PC-9 (cell line): ENCODE measurements at places on chromosomes 4 and X. TPM values are rescaled to one million over a fixed set of nuclear protein-coding genes. Genes with fewer than 3 reads are reported as not detected.

- H3K4me1 ChIP-seq = peaks cover 46% of the 10 kb centered on the region
- H3K27me3 ChIP-seq = no peaks in the 10 kb centered on the region
- H3K36me3 ChIP-seq = no peaks in the 10 kb centered on the region
- H3K4me3 ChIP-seq = no peak overlapping the region
- peak; percentile 86 for DNase-seq
- peak overlapping the region; percentile 23 for H3K27ac ChIP-seq
Measured at GRCh38 chrX:136395271-136395670, 92.5 kb upstream of the BRS3 start.

TMSB15A gene
- not detected in 2 replicates for total RNA-seq

DNA sequence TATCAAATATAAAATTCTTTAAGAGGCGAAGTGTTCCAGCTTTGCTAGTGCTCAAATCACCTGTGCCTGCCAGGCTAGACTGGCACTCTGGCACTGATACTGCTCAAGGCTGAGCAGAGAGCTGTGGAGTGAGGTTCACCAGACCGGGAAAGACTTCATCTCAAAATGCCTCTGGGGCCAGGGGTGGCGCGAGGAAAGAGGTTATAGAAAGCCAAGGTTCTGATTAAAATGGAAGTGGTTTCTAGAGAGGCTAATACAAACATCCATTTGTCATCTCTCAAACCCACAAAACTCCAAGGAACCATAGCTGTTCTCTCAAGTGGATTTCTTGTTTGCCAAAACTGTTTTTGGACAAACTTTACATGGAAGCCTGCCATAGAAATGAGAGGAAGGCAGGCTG lies 41.5 kb downstream of the F11 start:
- H3K27me3 ChIP-seq = peaks cover 38% of the 10 kb centered on the region; the same call in 1 of the 2 replicates
- no peak overlapping the region for H3K4me3 ChIP-seq
- H3K27ac ChIP-seq = no peak overlapping the region
- no peaks in the 10 kb centered on the region for H3K36me3 ChIP-seq
- no peaks in the 10 kb centered on the region for H3K4me1 ChIP-seq

DNA sequence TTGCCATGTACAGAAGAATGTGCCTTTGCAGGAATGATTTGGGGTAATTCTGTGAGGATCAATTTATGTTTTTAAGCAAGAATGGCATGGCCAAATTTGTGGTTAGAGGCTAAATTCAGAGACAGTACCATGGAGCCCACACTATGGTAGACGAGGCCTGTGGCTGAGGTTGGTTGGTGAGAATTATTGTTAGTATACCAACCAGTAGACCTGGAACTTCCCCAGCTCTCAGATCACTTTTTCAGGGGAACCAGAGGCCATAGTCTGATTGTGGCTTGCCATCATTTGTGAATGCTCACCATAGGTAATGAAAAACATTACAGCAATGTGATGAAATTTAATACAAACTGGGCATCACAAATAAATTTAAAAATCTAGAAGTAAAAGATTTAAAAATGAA lies 56.3 kb downstream of the SHISA3 start:
- peaks cover 30% of the 10 kb centered on the region for H3K27me3 ChIP-seq
- no peak overlapping the region for H3K27ac ChIP-seq
- no peak for DNase-seq
- no peak overlapping the region for H3K4me3 ChIP-seq
- H3K4me1 ChIP-seq = no peaks in the 10 kb centered on the region

DNA sequence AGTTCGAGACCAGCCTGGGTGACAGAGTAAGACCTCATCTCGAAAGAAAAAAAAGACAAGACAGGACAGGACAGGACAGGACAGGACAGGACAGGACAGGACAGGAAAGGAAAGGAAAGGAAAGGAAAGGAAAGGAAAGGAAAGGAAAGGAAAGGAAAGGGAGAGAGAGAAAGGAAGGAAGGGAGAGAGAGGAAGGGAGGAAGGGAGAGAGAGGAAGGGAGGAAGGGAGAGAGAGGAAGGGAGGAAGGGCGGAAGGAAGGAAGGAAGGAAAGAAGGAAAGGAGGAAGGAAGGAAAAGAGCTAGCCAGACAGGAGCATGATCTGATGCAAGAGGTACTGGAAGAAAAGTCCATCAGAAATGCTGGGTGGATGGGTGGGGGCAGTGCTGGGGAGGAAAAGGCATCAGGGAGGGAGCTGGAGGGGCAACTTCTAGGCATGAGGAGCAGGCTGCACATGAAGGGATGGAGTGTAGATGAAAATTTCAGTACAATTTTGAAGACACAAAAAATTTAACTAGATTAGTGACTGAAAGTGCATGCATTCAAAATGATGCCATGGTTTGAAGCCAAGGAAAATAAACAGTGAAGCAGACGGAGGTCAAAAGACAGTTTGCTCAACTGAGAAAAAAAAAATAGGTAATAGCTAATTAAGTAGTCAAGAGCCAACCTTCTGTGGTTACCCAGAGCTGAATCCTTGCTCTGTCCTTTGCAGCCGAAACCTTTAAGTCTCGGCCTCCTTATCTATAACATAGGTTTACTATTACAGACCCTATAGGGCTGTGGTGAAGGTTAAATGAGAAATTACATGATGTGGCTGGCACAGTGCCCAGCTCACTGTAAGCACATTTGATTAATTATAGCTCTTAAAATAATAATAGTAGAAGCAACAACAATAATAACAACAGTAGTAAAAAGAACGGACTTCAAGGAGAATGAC lies 59.9 kb downstream of the ZNF827 start:
- no peak overlapping the region for H3K4me3 ChIP-seq
- DNase-seq = no peak
- H3K4me1 ChIP-seq = no peaks in the 10 kb centered on the region
- no peak overlapping the region for H3K27ac ChIP-seq
- H3K36me3 ChIP-seq = no peaks in the 10 kb centered on the region
- no peaks in the 10 kb centered on the region for H3K27me3 ChIP-seq

DNA sequence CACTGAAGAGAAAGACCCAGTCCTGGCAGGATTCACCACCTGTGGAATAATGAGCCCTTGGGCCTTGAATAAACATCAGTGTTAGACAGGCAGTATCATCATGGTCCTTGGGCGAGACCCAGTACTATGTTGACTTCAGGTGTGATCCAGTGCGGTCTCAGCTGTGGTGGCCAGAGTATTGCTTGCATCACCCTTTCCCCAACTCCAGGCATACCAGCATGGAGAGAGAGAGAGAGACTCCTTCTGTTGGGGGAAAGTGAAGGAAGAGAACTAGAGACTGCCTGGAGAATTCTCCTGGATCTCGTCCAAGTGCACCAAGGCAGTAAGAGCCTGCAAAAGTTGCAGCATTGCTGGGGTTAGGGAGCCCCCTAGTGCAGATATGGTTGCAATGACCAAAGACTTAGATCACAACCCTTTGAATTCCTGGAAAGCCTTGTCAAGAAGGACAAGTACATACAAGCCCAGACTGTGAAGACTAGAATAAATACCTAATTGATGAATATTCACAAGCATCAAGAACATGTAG lies 61.1 kb upstream of the VAMP7 start:
- DNase-seq = peak; percentile 71
- H3K36me3 ChIP-seq = no peaks in the 10 kb centered on the region
- H3K27me3 ChIP-seq = no peaks in the 10 kb centered on the region
- H3K4me1 ChIP-seq = no peaks in the 10 kb centered on the region
- H3K4me3 ChIP-seq = no peak overlapping the region

CT47B1 gene
- total RNA-seq = not detected in 2 replicates

MAOB gene
- total RNA-seq = 0.55 and 0.74 TPM in 2 replicates

FHIP1A gene
- total RNA-seq = 33.7 and 35.5 TPM in 2 replicates

TRAM1L1 gene
- 1.1 and 1.6 TPM in 2 replicates for total RNA-seq

GRCh38 chr4:90540536-90540935 lies 413.3 kb downstream of the CCSER1 start:
- H3K27ac ChIP-seq = no peak overlapping the region
- H3K36me3 ChIP-seq = no peaks in the 10 kb centered on the region
- no peak for DNase-seq
- no peaks in the 10 kb centered on the region for H3K27me3 ChIP-seq

- no peaks in the 10 kb centered on the region for H3K4me1 ChIP-seq
- no peaks in the 10 kb centered on the region for H3K36me3 ChIP-seq
- no peak for DNase-seq
- H3K27ac ChIP-seq = no peak overlapping the region
Measured at GRCh38 chr4:48403358-48403757, 62.0 kb downstream of the SLAIN2 start.

GRCh38 chr4:24680746-24681448 lies 96.5 kb upstream of the DHX15 start:
- no peaks in the 10 kb centered on the region; the same call in 1 of the 2 replicates for H3K4me1 ChIP-seq
- no peak for DNase-seq
- no peaks in the 10 kb centered on the region for H3K36me3 ChIP-seq
- H3K4me3 ChIP-seq = no peak overlapping the region
- no peak overlapping the region for H3K27ac ChIP-seq

DNA sequence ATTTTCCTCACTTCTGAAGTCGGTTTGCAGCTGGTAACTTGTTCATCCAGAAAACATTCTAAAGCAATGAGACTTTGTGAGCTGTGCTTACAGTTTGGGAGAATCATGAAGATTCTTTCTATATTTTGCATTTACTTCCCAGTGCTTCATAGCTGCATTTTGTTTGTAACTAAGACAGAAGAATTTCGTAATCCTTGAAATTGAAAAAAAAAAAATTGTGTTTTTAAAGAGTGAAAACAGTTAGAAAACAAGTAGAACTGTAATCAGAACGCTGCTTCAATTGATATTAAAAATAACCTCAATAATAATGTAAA lies 392.4 kb downstream of the UNC5C start:
- no peak overlapping the region for H3K27ac ChIP-seq
- no peaks in the 10 kb centered on the region for H3K4me1 ChIP-seq
- no peak overlapping the region for H3K4me3 ChIP-seq
- H3K36me3 ChIP-seq = no peaks in the 10 kb centered on the region
- H3K27me3 ChIP-seq = no peaks in the 10 kb centered on the region

- peaks cover 10% of the 10 kb centered on the region for H3K4me1 ChIP-seq
- no peaks in the 10 kb centered on the region for H3K36me3 ChIP-seq
- no peaks in the 10 kb centered on the region for H3K27me3 ChIP-seq
- DNase-seq = no peak
Measured at GRCh38 chr4:24799196-24799543, 3.8 kb downstream of the SOD3 start.

GRCh38 chr4:16844816-16845586 lies 53.4 kb downstream of the LDB2 start:
- no peak overlapping the region for H3K27ac ChIP-seq
- H3K36me3 ChIP-seq = no peaks in the 10 kb centered on the region
- H3K4me3 ChIP-seq = no peak overlapping the region

STATH gene
- total RNA-seq = not detected in 2 replicates

NUP54 gene
- 28.4 and 30.9 TPM in 2 replicates for total RNA-seq

DNA sequence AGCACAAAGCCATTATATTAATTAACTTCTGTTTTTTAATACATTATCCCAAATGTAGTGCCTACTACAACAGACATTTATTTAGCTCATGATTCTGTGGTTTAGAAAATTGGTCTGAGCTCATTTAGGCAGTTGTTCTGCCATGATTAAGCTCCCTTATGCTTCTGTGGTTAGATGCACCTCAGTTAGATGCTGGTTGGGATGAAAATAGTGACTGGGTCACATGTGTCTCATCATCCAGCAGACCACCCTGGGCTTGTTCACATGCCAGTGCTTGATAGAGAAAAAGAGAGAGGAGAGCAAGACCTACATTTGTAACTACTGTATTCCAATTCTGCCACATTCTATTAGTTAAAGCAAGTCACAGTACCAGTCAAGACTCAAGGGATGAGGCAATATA lies 376.4 kb upstream of the GNPDA2 start:
- H3K27me3 ChIP-seq = no peaks in the 10 kb centered on the region
- no peak overlapping the region for H3K27ac ChIP-seq
- H3K4me1 ChIP-seq = no peaks in the 10 kb centered on the region
- no peak for DNase-seq
- no peaks in the 10 kb centered on the region for H3K36me3 ChIP-seq
- no peak overlapping the region for H3K4me3 ChIP-seq

- DNase-seq = no peak
- H3K36me3 ChIP-seq = no peaks in the 10 kb centered on the region
- H3K27me3 ChIP-seq = no peaks in the 10 kb centered on the region
- no peak overlapping the region for H3K4me3 ChIP-seq
Measured at GRCh38 chrX:150211988-150212387, 151.1 kb upstream of the MAMLD1 start.

CCKAR gene
- total RNA-seq = not detected in 2 replicates

GRCh38 chrX:24100713-24101112 lies 46.0 kb downstream of the EIF2S3 start:
- H3K4me1 ChIP-seq = no peaks in the 10 kb centered on the region; the same call in 1 of the 2 replicates
- no peaks in the 10 kb centered on the region for H3K27me3 ChIP-seq
- no peak overlapping the region for H3K27ac ChIP-seq
- no peaks in the 10 kb centered on the region for H3K36me3 ChIP-seq
